Activated T-cell treated with anti-CD3 and anti-CD28 coated beads, Interleukin-2, amount 50 U/mL, for 4 hours (primary cell): ENCODE measurements at places on chromosomes 5 and 9. TPM values are rescaled to one million over a fixed set of nuclear protein-coding genes. Genes with fewer than 3 reads are reported as not detected.

The DDX4 gene
- total RNA-seq, result 0.48 TPM

The LHX2 gene
- total RNA-seq, result not detected

The POC5 gene
- 18.6 TPM for total RNA-seq

The IL4 gene
- total RNA-seq, result 45.9 TPM

The DNAH5 gene
- total RNA-seq, result not detected

The BTNL3 gene
- not detected for total RNA-seq

The TMOD1 gene
- total RNA-seq, result 0.71 TPM

The RAD50 gene
- 43.6 TPM for total RNA-seq

The TTLL11 gene
- total RNA-seq, result 4.2 TPM

The SMIM3 gene
- total RNA-seq, result 7.4 TPM

The PCDHB10 gene
- total RNA-seq, result not detected

DNA sequence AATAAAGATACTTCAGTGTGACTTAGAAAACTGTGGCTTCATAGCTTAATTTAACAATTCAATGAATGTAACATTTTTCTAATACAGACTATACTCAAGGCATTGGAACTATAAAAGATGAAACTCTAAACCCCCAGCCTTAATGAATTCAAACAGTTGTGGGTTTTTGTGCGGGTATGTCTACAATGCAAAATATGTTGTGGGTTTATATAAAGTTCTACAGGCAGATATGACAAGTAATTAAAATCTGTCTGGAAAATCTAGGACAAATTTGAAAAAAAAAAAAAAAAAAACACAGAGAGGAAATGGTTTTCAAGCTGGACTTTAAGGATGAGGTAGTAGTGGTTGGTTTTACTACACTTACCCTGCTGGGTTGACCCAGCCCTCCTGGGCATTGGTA lies 467.5 kb upstream of the TLE4 start:
- no peak for DNase-seq

DNA sequence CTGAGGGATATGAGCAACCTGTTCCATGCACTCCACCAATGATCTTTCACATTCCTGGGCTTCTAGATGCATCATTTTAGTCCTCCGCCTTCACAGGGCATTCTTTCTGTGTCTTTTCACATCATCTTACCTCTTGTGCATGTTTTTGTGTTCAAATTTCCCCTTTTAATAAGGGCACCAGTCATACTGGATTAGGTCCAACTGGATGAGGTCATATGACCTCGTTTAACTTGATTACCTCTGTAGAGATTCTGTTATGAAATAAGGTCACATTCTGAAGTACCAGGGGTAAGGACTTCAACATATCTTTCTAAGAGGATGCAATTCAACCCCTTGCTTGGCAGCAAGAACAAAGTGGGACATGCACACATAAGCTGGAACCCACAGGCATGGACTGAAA lies 335.3 kb upstream of the TLE4 start:
- DNase-seq, result no peak

- no peak for DNase-seq
These were observed 389.1 kb upstream of the KIF2A start for GRCh38 chr5:61916621-61917620.

GRCh38 chr5:998246-999031 lies 10.2 kb upstream of the NKD2 start:
- no peak for DNase-seq

GRCh38 chr9:121619545-121620324 lies 31.7 kb upstream of the DAB2IP start:
- no peak for DNase-seq

- DNase-seq, result no peak
These were observed 167.3 kb upstream of the FST start for GRCh38 chr5:53313145-53313544.

GRCh38 chr9:114083666-114084065 lies 5.6 kb upstream of the AMBP start:
- DNase-seq, result no peak

GRCh38 chr9:126275386-126276001 lies 51.1 kb upstream of the MVB12B start:
- DNase-seq, result no peak

DNA sequence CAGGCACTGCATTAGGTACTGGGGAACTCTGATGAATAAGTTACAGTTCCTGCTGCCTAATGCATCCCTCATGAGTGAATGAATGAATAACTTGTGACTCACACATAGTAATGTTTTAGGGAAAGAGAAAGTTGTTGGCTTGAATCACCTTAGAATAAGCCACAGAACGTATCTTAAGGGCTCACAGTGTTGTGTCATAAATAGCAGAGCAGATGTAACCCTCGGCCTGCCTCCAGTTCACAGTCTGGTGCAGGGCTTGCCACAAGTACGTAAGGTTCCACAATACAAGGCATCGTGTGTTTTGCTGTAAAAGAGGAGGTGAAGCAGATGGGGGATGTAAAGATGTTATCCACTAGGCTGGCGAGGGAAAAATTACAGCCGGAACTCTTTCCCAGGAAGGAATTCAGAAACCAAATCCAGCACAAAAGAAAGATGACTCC lies 218.7 kb downstream of the TRPM3 start:
- no peak for DNase-seq

DNA sequence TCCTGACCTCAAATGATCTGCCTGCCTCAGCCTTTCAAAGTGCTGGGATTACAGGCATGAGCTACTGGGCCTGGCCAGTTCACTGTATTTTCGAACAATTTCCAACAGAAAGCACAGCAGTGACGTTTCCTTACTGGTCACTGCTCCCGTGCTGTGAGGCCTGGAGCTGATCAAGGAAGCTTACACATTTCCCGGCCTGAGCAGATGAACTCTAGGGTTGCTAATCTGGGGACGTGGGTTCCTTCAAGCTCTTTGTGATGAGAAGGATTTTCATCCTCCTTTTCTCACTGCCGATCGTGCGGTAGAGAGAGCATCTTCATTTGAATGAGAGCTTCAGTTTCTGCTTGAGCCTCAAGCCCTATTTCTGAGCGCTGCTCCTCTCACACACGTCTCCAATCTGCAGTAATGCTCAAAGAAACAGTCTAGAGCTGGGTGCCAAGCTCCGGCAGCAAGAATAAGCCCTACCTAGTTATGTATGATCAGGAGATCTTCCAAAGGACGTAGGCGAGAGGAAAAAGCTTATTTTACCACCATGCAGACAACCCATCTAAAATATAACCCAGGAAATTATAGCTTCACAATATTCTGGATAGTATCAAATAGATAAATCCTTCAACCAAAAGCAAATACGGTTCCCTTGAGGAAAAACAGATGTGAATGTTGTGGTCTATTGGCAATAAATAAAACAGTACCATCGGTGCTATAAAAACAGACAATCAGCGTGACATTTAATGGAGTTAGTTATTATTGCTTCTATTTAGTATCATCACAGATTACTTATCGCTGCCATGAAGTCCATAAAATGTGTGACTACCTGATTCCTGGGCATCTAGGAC lies 7.3 kb upstream of the SPATA24 start:
- DNase-seq, result no peak

GRCh38 chr5:157219491-157220271 lies 39.0 kb downstream of the ITK start:
- DNase-seq, result no peak

DNA sequence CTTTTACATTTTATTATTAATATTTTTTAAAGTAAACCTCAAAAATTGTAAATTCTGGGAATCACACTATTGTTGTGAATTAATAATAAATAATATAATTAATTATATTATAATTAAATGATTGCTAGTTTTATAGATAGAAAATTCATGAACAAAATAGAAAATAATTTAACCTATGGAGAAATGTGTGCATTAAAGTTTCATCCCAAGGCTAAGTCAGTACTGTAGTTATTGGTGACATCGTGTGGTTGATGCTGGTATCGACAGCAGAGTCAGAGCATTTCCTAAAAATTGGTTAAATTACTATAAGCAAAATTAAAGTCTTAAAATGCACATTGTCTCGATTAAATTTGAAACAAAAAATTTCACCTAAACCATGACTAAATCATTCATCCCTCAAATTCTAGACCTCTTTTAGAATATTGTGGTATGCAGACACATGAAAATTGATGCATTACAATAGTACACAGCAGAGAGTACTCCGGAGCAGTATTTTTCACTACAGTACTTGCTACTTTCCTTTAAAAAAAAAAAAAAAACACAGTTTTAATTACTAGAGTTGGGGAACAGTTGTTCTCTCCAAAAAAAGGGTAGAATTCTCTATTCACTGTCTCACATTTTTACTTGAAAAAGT lies 73.9 kb downstream of the RORB start:
- no peak for DNase-seq

GRCh38 chr9:18235181-18235908 lies 238.6 kb upstream of the ADAMTSL1 start:
- DNase-seq, result no peak

DNA sequence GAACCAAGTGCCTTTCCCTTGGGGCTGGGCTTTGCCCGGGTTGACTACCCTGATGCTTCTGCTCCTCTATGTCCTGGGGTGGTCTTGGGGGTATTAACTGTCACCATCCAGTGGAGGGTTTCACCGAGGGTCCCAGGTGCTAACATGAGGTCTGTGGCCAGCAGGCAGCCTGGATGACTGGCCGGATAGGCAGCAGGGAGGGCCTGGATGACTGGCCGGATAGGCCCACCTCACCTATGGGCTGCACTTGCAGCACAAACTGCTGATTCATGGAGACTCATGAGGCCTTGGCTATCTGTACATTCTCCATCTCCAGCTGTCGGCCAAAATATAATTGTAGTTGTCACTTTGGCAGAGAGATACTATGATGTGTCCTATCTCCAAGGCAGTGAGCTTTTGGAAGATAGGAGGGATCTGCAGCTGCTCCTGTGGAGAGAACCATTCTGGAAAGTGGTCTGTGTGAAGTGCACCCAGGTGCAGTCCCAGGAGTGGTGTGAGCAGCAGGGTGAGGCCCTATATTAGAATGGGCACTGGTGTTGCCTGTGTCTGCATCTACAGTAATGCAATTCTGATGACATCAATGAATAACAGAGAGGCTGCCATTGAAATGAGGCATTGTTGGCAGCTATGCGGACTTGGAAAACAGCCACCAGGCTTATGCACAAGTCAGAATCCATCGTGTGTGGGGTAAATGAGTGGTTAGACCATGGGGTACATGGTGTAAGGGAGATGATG lies 26.3 kb upstream of the CDKN2AIPNL start:
- no peak for DNase-seq

GRCh38 chr5:75009556-75010345 lies 42.6 kb downstream of the GCNT4 start:
- DNase-seq, result no peak

GRCh38 chr5:5497152-5497788 lies 74.8 kb downstream of the ICE1 start:
- DNase-seq, result no peak

- DNase-seq, result no peak
These were observed at the start of gene POU4F3 for GRCh38 chr5:146338774-146339714. POU4F3 (plus strand) TSS chr5:146338839; CDS start chr5:146339113, 274 bp downstream.

DNA sequence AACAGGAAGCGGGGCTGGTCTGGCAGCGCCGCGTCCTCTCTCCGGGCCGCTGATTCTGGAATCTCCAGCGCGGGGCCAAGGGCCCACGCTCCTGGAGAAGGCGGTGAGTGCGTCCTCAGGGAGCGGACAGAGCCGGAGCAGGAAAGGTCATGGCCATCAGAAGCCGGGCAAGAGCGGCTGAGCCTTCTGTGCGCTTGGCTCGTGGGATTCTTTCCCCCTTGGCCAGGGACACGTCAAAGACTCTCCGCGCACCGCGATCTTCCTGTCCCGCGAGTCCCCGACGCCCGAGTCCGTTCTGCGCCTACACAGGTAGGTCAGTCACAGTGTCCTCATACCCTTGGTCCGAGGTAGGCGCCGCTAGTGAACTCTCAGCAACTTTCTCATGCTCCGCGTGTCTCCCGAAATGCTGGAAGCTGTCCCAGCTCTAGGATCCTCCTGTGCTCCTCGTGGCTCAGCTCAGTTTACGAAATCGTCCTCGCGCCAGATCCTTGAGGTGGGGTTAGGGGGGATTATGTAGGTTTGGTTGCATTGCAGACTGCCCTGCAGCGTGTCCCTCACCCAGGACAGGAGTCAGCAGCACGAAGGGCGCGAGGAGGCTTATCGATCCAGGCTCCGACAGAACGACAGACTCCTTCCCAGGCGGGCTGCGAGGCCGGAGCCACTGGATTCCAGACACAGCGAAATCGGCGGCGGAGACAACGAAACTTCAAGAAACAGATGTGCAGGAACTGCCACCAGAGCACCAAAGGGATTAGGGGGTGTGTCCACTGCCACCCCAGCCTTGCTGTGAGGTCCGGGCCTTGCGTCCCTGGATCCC lies 8.7 kb downstream of the LHX6 start:
- no peak for DNase-seq

DNA sequence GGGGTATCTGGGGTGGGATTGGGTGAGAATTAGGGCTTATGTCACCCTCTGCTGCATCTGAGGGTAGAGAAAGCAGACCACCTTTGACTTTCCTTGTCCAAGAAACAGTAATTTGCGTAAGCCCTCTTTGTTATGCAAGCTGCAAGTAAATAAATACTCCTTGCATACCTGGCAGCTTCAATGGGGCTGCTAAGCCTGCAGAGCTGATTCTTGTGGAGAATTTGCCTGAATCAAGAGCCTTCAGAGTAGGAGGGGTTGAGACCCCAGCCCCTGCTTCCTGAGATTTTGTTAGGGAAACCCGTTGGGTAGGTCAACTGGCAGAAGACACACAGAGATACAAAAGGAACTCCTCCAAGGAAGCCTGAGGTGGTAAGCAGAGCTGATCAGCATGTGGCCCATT lies 515.1 kb downstream of the DMAC1 start:
- no peak for DNase-seq

DNA sequence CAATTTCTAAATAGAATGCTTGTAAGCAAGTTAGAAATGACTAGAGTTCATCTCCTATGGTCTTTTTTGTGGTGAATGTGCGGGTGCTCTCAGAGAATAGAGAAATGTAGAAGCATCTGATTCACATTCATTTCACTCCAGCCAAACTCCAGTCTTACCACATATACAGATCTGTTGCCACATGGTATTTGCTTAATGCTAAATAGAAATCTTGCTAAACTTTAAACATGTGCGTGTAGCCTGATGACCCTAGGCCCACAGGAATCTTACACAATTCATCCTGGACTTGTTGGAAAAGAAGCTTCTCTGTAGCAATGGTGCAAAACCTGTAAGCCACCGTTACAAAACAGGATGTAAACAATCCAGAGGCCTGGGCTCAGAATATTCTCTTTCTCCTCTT lies 135.2 kb downstream of the PCSK1 start:
- DNase-seq, result no peak

GRCh38 chr5:57955511-57955910 lies 472.9 kb upstream of the ACTBL2 start:
- DNase-seq, result no peak

DNA sequence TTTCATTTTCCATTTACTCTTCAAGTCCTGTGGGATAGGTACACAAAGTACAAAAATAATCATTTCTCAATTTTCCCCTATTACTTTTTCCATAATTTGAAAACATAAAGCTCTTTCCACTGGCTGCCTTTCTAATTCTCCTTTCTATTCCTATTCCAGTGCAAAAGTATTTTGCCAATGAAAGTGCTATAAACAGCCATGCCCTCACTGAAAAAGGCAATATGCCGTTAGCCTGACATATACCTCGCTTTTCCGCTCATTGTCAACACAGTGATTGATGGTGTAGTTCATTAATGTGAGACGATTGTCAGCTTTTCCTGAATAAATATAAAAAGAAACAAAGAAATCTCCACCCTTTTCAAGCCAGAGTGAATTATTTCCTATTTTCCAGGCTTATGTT lies 97.5 kb downstream of the EBF1 start:
- DNase-seq, result no peak

- DNase-seq, result no peak
These were observed 2.8 kb downstream of the CMBL start for GRCh38 chr5:10304932-10305331.

GRCh38 chr5:40475561-40475960 lies 204.2 kb upstream of the PTGER4 start:
- DNase-seq, result no peak

- no peak for DNase-seq
These were observed 1050.2 kb downstream of the CDH12 start for GRCh38 chr5:21802869-21803490.

- no peak for DNase-seq
These were observed 681 bp downstream of the CPLANE1 start for GRCh38 chr5:37248421-37248969.
